Activated T-cell treated with anti-CD3 and anti-CD28 coated beads for 4 hours (primary cell): ENCODE measurements at places on chromosomes 13 and 19.

DNA sequence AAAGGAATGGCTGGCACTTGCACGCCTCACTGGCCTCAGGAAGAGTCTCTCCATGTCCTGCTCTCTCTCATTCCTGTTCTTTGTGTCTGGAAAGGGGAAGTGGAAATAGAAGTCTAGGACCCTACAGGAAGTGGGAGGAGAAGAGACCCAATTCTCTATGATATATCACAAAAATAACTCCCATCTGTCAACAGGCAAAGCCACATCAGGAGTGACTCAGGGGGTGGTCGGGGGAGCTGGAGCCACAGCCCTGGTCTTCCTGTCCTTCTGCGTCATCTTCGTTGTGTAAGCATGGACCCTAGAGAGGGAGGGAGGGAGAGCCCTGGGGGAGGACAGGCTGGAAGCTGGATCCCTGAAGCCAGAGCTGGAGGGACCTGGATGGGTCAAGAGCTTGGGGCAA is 3.0 kb downstream of the SIGLEC9 start:
- DNase-seq, result no peak

GRCh38 chr19:51448411-51449016 is 9.7 kb downstream of the SIGLEC8 start:
- DNase-seq, result peak; percentile 36

- no peak for DNase-seq
These were observed 232.2 kb downstream of the DLEU7 start for GRCh38 chr13:50611117-50611781.

DNA sequence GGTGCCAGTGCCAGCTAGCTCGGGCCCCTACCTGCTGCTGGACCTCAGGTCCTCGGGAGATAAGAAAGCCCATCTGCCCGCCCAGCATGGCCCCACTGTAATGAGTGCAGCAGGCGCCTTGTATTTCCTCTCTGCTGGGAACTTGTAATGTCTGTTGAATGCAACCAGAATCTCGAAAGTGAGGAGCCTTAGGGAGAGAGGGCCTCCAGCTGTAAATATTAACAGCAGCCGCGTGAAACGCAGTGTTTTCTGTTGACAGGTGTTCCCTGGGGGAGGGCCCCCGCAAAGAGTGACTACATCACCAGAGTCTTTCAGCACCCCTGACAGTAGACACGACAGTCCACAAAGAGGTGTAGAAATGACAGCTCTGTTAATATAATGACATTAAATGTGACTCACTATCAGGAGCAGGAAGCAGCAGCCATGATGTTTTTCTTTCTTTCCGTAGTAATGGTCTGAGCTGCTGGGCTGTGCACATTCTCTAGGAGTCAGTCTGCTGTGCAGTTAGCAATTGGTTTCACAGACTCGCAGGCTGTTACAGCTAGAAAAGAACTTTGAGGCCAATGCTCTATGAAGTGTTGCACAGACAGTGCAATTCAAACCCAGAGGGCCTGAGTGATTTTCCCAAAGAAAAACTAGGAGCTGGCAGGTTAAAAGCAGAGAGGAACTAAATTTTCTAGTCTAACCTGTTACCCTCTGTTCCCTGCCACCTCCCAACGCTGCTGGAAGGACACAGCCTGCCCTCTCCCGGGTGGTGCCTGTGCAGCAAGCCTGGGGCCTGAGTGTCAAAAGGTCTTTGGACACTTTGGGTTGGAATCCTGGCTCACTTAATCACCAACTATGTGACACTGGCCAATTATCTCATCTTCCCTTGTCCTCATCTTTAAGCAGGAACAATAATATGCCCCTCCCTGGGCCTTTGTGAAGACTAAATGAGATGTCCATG is 58.6 kb upstream of the WASF3 start:
- DNase-seq, result no peak

GRCh38 chr13:100182900-100183490 is 94.1 kb downstream of the PCCA start:
- no peak for DNase-seq

DNA sequence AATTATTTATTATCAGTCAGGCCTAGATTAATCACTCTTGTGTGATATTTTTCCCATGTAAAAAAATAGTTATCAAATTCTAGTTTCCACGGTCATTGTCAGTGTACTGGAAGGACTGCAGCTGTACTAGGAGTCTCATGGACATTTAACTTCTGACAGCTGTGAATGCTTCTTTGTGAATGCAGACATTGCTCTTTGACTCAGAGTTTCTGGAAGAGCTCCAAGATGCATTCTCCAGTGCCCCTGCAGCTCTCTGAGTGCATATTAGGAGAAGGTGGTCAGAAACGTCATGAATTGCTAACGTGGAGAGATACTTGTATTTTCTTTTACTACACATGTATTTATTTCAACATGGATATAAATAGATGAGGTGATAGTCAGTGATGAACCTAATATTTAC is 9.7 kb upstream of the SLITRK5 start:
- no peak for DNase-seq

DNA sequence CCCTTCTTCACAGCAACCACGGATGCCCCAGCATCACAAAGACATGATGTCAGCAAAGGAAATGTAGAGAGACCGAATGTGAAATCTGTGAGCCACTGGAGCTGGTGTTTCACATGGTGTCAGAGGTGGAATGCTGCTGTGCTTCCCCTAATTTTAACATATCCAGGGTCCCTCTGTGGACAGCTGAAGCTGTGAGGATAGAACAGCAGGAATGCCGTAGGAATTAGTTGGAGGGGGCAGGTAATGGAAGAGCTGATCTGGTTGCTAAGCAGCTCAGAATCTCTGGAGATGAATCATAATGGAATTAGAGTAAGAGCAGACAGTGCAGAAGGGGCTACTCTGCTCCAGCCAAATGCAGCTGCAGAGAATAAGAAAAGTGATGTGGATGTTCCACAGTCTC is 68.9 kb upstream of the ZNF835 start:
- DNase-seq, result no peak

- no peak for DNase-seq
These were observed 34.4 kb upstream of the ABCC4 start for GRCh38 chr13:95335667-95336066.

GRCh38 chr13:34913040-34913439 is 29.0 kb upstream of the NBEA start:
- no peak for DNase-seq

DNA sequence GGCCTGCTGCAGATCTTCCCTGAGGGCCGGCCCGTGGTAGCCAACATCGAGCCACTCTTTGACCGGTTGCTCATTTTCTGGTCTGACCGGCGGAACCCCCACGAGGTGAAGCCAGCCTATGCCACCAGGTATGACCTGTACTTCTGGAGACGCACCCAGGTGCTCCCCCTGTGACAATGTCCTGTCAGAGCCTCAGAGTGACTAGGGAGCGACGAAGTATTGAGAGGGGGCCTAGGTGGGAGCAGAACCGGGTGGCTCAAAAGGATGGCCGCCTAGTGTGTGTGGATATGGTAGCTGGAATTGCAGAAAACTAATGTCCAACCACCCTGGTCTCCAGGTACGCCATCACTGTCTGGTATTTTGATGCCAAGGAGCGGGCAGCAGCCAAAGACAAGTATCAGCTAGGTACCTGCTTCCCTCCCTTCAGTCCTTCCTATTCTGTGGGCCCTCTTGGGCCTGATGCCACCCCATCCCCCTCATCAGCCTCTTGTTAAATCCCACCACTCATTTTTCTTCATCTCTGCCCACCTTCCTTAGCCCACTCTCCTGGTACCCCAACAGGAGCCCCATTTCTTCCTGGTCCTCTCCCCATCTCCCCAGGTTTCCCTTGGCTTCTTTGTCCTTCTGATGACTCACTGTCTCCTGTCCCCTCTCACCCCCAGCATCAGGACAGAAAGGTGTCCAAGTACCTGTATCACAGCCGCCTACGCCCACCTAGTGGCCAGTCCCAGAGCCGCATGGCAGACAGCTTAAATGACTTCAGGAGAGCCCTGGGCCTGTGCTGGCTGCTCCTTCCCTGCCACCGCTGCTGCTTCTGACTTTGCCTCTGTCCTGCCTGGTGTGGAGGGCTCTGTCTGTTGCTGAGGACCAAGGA is 8.4 kb downstream of the EGLN2 start:
- no peak for DNase-seq

DNA sequence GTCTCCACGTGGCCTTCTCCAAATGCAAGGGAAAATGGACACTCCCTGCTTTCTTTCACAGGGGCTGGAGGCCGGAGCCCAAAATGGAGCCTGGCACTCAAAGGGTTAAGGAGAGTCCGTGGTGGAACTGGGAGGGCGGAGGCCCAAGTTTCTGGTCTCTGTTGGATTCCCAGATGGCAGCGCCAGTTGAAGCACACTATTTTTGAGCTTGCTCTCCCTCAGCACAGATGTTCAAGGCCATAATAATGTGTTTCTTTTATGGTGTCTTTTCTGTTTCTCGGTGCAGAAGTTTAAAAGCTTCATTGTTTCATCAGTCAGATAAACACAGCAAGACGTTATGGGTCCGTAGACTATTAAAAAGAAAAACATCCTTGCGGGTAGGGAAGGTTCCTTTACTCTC is 67.6 kb downstream of the TNFRSF19 start:
- no peak for DNase-seq

DNA sequence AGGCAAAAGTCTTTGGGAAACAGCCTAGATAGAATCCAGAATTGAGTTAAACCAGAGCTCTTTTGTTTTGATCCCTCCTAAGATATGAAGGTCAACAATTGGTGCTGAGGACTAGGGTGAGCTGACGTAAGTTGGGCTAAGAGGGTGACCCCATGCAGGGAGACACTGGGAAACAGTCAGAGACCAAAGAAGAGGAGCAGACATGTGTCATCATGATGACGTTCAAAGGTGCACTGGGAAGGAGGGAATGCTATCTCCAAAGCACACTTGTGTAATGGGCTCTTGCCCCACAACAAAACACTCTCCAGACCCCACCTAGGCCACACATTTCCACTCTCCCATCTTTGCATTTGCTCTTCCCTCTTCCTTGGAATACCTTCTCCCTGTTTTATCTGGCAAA is 481.4 kb downstream of the COG6 start:
- no peak for DNase-seq

- no peak for DNase-seq
These were observed 15.5 kb upstream of the MYH14 start for GRCh38 chr19:50187937-50188336.

GRCh38 chr19:56595548-56595899 is 422 bp downstream of the ZNF71 start:
- no peak for DNase-seq

GRCh38 chr19:12723381-12723640 is 421 bp downstream of the TNPO2 start:
- DNase-seq, result no peak

DNA sequence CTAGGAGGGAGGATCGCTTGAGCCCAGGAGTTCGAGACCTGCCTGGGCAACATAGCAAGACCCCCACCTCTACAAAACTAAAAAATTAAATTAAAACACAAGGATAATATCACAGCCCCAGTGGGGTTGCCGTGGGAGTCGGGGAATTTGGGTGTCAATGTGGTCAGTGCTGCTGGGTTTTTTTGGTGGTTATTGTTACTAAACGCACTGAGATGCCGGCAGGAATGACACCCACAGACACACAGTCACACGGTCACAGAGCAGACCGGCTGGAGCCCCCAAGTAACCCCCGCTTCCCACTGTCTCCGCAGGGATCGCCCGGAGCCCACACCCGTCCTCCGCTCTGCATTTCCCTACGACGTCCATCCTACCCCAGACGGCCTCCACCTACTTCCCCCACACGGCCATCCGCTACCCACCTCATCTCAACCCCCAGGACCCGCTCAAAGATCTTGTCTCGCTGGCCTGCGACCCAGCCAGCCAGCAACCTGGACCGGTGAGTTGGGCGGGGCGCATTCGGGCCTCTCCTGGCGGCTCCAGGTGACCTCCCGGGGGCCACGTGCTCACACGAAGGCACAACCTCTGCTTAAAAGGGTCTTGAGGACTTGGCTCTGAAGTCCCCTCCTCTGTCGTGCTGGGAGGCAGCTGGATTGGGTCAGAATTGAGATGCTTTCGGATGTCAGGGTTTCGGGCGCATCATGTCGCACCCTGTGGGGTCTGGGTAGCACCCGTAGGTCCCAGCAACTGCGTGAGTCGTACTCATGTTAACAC is 28.0 kb downstream of the SMIM24 start:
- no peak for DNase-seq

DNA sequence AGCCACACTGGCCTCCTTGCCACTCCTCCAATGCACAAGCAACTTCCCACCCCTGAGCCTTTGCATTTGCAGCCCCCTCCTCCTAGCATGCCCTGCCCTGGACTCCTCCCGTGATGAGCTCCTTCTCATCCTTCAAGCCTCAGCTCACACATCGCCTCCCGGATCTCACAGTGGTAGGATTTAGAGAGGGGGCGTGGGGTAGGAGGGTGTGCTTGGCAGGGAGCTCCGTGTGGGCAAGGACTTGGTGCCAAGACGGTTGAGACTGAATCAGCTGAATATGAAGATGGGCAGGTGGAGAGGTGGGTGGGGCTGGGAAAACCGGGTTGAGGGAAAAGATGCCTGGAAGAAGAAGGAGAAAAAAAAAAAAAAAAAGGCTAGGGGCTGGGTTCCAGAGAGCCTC is 48.4 kb upstream of the ZNRF4 start:
- DNase-seq, result no peak

- no peak for DNase-seq
These were observed 15.3 kb upstream of the GPR183 start for GRCh38 chr13:99322297-99323103.

- no peak for DNase-seq
These were observed 4.6 kb upstream of the ZNF414 start for GRCh38 chr19:8518536-8518935.

- DNase-seq, result no peak
These were observed 112.3 kb downstream of the SLC7A1 start for GRCh38 chr13:29483211-29483610.

DNA sequence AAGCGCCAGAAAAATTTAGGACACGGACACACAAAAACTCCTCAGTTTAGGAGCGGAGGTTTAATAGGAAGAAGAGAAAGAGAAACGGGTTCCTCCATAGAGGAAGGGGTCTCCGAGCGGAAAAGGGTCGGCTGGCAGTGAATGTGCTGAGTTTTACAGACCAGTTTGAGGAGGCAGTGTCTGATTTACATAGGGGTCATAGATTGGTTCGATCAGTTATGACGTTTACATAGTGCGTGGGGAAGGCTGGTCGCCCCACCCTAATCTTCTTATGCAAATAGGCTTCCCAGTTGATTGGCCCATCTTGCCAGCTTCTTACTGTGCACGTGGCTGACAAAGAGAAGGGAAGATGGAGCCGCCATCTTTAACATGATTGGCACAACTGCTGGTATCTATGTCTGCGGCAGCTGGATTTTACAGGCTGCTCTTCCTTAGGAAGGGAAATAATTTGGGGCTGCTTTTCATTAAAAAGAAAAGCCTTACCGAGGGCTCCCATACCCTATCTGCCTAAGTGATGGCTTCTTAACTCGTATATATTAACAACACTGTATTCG is 1.2 kb upstream of the ZNF225 start:
- DNase-seq, result no peak
